ENCODE measurements at places on chromosomes 11 and 22. TPM values are rescaled to one million over a fixed set of nuclear protein-coding genes. Genes with fewer than 3 reads are reported as not detected.

DNA sequence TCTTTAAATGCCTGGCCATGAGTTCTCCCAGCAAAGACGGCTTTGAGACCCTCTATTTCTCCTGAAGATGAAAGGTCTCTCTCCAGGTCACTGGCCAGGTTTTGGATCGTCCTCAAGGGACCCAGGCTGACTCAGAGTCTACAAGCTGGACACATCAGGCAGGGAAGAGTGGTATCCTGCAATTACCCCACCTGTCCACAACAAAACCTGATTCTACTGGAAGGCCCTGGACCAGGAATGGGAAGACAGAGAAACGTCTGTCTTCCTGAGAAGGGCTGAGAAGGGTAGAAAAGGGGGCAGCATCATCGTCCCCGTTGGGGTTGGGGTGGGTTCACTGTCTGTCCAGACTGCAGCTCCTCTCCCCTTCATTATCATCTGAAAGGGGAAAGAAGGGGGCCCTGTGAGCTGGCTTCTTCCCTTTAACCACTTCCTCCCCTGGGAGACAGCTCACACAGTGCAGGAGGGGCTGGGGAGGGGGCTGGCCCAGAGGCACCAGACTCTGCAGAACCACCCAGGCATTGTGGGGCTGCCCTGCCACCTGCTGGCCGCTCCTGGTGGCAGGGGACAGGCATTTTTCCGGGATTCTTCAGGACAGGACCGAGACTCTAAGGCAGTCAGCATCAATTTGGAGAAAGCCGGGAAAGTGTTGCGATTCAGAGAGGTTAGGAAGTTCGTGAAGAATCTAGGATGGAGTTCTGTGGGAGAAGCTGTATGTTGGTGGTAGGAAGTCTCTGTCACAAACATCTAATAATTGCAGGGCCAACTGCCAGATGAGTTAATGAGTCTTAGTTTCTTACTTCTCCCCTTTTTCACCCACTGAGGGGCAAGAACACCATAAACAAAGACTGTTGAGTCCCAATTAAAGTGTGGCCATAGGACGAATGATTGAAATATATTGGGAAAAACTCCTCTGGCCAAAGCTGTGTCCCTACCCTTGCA, 57.6 kb downstream of the SYN3 start:
- DNase-seq, result peak; percentile 34

- DNase-seq, result peak; percentile 92
Observed at GRCh38 chr11:94525546-94526324, 13.5 kb downstream of the C11orf97 start.

Gene PNPLA5
- total RNA-seq, result not detected

- DNase-seq, result peak; percentile 69
Observed at GRCh38 chr22:50483977-50484853, 2.4 kb upstream of the MIOX start.

GRCh38 chr22:34841911-34842310, 224.0 kb upstream of the ISX start:
- no peak for DNase-seq

DNA sequence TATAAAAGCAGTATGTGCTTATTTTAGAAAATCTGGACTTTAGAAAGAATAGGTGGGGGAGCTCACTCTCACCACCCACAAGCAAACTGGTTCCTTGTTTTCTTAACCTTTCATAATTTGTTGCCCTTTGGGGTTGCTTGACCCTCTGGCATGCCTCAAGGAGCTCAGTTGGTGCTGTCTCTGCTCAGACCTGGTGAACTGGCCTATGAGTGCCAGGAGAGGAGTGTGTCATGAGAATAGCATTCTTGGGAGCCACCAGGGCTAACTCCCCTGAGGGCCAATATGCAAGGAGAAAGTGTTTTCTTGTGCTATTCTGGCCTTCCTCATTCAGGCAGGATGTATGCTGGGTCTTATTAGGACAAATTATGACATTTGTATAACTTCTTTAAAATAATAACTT, 21.0 kb upstream of the AMOTL1 start:
- no peak for DNase-seq
